ENCODE measurements at places on chromosomes 3 and 15.

- DNase-seq, result no peak
Observed at GRCh38 chr3:119302697-119303551, 8.7 kb downstream of the ARHGAP31 start.

GRCh38 chr3:58521917-58522631 lies 14.9 kb downstream of the ACOX2 start:
- no peak for DNase-seq

- no peak for DNase-seq
Observed at GRCh38 chr15:56180851-56181250, 62.8 kb downstream of the RFX7 start.

GRCh38 chr3:38578551-38578950 lies 70.9 kb downstream of the SCN5A start:
- DNase-seq, result no peak

- peak; percentile 41 for DNase-seq
Observed at GRCh38 chr3:14791343-14791945, 27.3 kb upstream of the FGD5 start.

DNA sequence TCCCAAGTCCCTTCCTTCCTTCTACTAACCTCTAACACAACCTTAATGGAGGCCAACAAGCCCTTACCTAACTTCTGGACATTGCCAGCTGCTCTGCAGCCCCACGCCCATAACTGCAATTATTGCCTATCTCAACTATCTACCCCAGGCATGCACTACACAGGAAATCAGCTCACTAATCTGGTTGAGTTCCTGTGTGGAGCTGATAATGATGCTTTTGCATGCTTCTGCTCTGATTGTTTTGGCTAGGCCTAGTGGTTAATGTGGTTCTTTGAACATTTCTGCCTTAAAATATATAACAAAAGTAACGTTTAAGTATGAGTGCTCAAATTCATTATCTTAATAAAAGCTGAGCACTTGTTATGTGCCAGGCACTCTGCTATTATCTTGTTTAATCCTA lies 463.9 kb downstream of the MFSD1 start:
- DNase-seq, result no peak

DNA sequence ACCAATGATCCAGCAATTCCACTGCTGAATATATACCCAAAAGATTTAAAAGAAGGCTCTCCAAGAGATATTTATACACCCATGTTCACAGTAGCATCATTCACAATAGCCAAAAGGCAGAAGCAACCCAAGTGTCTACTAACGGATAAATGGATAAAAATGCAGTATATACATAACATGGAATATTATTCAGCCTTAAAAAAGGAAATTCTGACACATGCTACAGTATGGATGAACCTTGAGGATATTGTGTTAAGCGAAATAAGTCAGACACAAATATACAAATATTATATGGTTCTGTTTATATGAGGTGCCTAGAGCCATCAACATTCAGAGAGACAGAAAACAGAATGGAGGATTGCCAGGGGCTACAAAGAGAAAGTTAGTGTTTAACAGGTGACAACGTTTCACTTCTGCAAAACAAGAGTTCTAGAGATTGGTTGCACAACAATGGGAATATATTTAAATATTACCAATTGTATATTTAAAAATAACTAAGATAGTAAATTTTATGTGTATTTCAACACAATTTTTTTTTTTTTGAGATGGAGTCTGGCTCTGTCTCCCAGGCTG lies 69.4 kb downstream of the STAG1 start:
- DNase-seq, result no peak

- no peak for DNase-seq
Observed at GRCh38 chr3:165640970-165641369, 196.3 kb downstream of the BCHE start.

DNA sequence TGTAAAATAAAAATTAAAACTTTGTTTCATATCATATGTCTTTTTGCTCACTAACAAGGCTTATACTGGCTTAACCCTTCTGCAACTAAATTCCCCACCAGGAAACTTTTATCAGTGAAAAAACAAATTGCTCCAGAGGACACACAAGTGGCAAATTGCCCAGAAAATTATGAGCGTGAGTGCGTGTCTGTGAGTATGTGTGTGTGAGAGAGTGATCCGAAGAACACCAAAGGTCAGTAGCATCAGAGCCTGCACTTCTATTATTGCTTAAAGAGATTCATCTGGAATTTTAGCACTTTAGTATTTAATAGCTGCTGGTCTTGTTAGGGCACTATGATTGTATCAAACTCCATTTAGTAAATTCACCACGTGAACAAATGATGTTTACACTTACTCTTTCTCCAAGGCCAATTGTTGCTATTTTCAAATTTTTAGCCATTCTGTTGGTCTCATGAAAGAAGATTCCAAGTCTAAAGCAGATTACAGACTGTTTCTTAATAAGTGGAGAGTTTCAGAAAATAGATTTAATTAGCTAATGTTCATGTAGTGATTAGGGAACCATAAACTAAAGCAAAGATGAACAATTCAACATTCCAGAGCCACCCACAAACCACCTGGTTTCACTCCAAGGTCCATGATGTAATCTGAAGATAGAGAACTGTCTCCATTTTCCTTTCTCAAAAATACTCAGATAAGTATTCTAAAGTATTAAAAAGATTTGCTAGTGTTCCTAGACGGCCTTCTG lies 91.1 kb upstream of the IL12A start:
- peak; percentile 93 for DNase-seq

- no peak for DNase-seq
Observed at GRCh38 chr3:33124638-33125037, 10.8 kb downstream of the CRTAP start.

DNA sequence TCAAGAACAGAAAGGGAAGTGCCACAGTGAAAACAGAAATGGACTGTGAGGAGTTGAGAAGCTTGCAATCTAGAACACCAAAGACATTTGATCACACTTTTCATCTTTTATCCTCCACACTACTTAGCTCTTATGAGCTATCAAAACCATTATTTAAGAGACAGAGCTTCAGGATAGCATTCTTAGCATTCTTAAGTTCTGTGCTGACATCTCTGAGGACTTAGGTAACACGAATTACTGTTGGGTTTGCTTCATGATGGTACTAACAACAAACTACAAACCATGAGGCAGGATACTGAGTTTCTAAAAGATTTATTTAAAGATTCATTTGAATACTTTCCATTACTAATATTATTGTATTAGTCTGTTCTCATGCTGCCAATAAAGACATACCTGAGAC lies 1038.6 kb downstream of the TUSC7 start:
- DNase-seq, result no peak

DNA sequence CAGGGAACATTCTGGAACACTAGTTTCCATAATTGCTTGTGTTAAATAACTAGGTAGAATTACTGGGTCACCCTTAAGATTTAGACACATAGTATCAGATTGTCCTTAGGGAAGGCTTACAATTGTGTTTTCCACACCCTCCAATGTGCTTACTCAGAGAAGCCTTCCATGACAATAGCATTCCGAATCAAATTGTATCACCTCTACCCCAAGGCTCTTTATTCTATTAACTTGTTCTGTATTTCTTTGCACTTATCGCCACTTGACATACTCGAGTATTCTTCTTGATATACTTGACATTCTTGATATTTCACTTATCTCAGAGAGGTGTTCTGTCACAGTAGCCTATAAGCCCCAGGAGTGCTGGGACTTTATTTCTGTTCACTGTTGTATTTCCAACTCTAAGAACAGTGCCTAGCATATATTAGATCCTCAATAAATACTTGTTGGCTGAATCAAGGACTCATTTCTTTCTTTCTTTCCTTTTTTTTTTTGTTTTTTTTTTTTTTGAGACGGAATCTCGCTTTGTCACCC lies 238.9 kb upstream of the PDZRN3 start:
- DNase-seq, result no peak

- DNase-seq, result peak; percentile 11
Observed at GRCh38 chr15:97961067-97961954, 808 bp downstream of the ARRDC4 start.

DNA sequence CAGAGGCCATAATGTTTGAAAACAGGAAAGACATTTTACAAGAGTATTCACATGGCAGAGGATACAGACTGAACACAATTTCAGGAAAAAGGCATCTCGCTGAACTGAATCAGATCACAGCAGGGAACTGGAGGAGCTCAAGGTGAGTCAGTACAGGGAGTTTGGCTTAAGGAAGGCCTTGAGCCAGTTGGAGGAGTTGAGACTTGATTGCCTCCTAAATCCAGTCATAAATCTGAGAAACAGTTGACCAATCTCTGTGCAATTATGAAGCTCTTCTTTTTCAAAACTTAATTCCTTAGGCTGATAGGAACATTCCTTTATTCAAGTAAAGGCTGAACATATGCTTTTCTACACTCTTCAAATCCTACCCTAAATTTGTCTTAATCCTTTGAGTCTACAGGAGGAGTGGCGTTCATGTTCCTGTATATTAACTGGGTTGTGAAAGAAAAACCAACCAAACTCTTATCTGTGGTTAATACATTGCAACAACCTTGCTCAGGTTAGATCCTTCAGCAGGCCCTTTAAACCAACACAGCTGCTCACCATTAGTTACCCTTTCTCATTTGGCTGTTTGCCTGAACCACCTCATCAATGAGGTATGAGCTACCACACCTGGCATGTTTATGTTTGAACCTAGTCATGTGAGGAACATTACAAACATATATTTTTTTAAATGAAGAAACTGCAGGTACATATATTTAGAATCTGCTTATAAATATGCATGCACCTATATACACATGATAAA lies 404.1 kb upstream of the ATP11B start:
- DNase-seq, result no peak
